ENCODE measurements at places on chromosomes 13 and 19.

GRCh38 chr19:35352177-35352447 is 4.4 kb downstream of the FFAR1 start:
- no peak for DNase-seq

DNA sequence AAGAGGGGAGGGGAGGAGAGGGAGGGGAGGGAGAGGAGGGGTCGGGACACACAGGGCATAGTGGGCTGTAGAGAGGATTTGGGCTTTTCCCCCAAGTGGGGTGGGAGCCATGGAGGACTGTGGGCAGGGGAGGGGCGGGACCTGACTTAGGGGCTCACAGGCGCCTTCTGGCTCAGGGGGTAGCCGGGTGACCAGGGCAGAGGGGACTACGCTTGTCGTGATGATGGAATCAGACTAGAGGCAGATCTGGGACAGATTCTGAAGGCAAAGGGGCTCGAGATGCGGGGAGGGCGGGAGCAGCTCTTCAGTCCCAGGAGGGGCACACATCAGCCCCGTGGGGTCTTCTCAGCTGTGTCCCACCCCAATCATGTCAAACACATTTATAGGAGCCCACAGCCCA is 13.5 kb downstream of the NDUFA11 start:
- no peak for DNase-seq

- DNase-seq, result no peak
Measured at GRCh38 chr13:96898212-96898611, 96.1 kb downstream of the OXGR1 start.

DNA sequence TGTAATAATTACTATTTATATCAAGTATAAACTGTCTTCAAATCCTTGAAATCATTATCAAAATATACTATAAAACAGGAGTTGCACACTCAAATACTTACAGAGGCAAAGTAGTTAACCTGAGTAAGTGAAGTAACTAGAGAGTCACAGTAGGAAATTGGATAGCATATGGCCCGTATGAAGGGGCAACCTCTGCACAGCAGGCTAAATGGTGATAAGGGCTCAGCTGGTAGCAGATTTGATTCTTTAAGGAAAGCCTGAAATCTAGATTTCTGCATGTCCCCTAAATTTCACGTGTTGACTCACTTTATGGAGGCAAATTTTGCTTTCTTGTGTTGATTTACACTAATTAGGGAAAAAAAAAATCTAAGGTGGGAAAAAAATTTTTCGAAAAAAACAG is 46.4 kb downstream of the STOML3 start:
- no peak for DNase-seq

- DNase-seq, result no peak
Measured at GRCh38 chr13:30905932-30906383, at the start of gene MEDAG. Gene MEDAG, plus strand, starts transcription at chr13:30906271. Its CDS starts 245 bp downstream, at chr13:30906516.

DNA sequence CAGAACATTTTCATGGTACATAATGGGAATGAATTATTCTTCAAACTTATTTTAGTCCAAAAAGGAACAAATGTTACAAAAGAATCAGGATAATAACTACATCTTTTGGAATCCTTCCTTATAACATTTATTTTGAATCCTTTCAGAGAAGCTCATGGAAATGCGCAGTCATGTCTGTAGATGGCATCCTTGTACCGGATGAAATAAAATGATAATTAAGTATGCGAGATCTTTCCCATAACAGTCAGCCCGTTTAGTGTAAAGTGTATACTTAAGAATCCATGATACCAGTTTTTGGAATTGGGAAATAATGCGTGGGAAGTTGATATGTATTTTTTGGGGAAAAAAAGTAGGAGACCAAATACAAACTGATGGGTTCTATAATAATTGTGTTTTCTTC is 418.8 kb downstream of the GPC5 start:
- no peak for DNase-seq

DNA sequence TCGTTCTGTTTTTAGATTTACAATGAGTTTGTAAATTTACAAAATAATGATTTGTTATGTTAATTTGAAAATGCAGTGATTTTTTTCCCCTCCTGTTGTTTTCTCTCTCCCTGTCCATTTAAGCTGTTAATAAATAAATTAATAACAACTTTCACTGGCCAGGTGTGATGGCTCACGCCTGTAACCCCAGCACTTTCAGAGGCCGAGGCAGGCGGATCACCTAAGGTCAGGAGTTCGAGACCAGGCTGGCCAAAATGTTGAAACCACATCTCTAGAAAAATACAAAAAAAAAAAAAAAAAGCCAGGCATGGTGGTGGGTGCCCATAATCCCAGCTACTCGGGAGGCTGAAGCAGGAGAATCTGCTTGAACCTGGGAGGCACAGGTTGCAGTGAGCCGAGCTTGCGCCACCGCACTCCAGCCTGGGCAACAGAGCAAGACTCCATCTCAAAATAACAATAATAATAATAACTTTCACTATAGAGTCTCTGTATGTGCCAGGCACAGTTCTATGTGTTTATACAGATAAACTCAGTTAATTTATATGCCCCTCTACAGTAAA is 229.2 kb upstream of the ARGLU1 start:
- no peak for DNase-seq

DNA sequence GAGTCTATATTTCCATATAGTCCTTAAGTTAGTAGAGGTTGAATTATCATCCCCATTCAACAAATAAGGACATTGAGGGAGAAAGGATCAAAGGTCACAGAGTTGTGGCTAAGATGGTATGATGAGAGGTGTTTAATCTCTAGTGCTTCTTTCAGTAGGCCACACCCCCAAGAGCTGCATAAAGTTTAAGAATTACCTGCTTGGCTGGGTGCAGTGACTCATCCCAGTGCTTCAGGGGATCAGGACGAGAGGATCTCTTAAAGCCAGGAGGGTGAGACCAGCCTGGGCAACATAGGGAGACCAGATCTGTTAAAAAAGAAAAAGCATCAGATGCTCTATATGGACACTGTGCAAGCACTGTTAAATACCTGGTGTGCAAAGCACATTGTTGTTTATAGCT is 560.0 kb upstream of the KLHL1 start:
- no peak for DNase-seq

DNA sequence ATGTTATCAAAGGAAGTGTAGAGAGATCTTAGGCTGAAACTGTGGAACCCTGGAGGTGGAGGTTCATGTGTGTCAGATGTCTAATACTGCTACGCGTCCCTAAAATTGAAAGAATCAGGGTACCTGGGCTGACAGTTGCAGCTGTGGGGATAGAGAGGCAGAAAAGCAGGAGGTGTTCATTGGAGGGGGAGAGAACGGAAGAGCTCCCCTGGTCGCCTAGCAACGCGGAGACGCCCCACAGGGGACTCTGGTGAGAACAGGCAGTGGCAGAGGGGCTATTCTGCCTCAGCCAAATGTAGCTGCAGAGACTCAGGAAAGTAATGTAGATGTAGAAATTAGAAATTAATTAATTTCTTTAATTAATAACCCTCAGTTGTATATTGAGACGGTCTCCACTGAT is 10.1 kb upstream of the ZNF835 start:
- DNase-seq, result no peak

- no peak for DNase-seq
Measured at GRCh38 chr19:38464421-38465082, 31.1 kb downstream of the RYR1 start.

GRCh38 chr19:21851596-21852345 is 15.8 kb upstream of the ZNF43 start:
- DNase-seq, result peak; percentile 88

GRCh38 chr13:107296804-107297203 is 728.9 kb upstream of the ARGLU1 start:
- no peak for DNase-seq

GRCh38 chr19:55503502-55504251 is 15.4 kb downstream of the SSC5D start:
- DNase-seq, result peak; percentile 97

DNA sequence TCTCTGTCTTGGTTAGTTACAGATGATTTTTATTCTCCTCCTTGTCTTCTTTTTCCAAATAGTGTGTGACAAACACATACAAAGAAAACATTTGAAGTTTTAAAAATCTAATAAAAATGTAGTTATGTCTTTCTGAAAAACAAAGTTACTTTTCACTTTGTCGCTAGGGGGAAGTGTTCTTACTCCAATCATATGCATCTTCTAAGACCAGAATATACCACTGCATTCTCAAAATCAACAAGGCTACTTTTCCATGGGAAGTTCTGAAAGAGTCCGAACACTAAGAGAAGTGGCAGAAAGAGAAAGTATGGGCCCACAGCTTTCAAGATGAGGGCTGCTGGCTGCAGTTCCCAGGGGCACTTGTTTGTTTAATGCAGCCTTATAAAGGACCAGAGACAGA is 208.9 kb downstream of the DCT start:
- no peak for DNase-seq

- DNase-seq, result no peak
Measured at GRCh38 chr19:1447944-1448343, 2.0 kb upstream of the APC2 start.

GRCh38 chr13:28464861-28465460 is 30.0 kb downstream of the FLT1 start:
- DNase-seq, result no peak

DNA sequence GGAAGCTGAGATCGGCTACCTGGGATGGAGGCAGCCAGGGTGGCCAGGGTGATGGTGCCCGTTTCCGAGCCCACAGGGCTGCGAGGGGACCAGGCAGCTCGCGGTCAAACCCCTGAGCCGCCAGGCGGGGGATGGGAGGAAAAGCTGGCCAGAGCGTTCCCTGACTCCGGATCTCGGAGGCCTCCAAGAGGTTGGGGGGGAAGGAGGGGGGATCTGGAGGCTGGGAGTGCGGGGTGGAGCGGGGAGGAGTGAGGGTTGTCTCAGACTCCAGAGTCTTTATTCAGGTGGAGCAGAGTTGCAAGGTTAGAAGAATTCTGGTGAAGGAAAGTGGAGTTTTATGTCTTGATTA is 1.1 kb downstream of the CACNG7 start:
- DNase-seq, result no peak

DNA sequence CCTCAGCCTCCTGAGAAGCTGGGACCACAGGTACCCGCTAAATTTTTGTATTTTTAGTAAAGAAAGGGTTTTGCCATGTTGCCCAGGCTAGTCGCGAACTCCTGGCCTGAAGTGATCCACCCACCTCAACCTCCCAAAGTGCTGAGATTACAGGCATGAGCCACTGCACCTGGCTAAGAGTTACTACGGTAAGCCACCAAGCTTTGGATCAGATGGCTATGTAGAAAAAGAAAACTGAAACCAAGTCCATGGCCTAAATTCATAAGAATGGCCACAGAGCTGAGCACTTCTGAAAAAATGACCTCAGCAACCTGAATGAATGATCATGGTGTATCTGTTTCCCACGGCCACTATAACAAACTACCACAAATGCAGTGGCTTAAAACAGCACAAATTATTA is 9.4 kb downstream of the OPA3 start:
- DNase-seq, result no peak

GRCh38 chr19:3066482-3067049 is 4.3 kb upstream of the TLE5 start:
- no peak for DNase-seq

DNA sequence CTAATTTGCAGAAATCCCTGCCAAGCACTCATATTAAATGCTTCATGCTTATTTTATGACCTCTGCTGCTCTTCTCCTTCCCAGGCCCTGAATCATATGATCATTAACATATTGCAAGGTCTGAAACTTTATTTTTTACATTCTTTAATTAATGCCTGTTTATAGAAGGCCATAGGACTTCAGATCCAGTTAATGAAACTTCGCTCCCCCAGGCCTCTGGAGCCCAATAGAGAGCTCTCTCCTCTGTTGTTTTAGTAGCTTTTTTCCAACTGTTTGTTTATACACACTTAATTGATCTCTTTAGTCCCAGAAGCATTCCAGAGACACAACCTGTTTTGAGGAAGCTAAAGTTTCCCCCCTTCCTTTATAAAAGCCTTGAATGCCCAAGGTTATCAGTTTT is 68.3 kb downstream of the DACH1 start:
- no peak for DNase-seq

DNA sequence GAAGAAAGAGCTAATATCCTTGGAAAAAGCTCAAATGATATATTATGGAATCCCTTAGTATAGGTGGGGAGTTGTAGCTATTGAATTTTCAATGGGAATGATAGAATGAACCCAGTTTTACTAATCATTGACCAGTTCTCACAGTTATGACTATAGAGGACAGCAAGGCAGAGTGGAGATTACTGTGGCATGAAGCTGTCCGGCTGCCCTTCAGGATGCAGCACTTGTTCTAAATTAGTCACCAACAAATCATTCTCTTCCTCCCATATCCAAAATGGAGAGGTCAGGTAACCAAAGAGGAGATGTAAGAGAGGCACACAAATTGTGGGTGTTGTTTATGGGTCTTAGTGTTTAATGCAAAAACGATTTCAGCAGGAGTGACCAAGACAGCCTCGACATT is 1490.0 kb upstream of the MIR17HG start:
- DNase-seq, result no peak

- DNase-seq, result no peak
Measured at GRCh38 chr19:3538965-3539755, at the start of gene TEKTIP1. Gene TEKTIP1, plus strand, starts transcription at chr19:3539174. Its CDS starts 4 bp downstream, at chr19:3539178.

DNA sequence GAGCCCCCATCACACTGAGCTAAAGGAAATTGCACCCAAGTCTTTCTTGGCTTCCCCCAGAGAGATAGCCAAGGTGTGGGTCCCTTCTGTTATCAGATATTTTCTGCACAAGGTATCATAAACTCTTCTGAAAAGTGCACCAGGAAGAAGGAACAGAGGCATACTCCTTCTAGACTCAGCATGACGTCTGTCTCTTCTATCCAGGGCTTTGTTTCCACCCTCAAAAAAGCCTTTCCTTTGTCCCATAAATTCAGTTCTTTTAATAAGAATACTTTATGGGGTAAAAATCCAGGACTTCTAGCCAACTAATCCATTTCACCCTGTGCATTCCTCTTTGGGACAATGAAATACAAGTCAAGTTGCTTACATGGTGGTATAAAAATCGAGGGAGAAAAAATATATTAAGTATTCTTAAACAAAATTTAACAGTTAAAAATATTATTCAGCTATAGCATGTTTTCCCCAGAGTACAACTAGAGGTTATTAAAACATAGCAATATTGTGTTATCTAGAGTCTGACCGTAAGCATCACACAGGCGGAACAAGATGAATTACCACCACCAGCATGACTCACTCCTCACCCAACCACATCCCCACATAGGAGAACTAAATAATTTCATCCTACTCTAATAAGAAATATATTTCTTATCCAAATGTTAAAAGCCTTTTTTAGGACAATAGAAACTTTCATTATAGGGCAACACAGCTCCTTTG is 79.9 kb upstream of the GPC6 start:
- DNase-seq, result no peak

GRCh38 chr19:47063874-47064273 is 15.4 kb upstream of the TMEM160 start:
- no peak for DNase-seq

- DNase-seq, result no peak
Measured at GRCh38 chr19:39104186-39104596, 20.0 kb downstream of the ACP7 start.

GRCh38 chr13:78596399-78596735 is 7.0 kb downstream of the POU4F1 start:
- DNase-seq, result no peak
